Stimulated activated CD4-positive, alpha-beta T cell treated with anti-CD3 and anti-CD28 coated beads, TNF-alpha, amount 100 ng/mL, for 48 hours (primary cell): ENCODE measurements at places on chromosomes 4 and X.
A peak's percentile ranks its signal among the peaks of the same experiment; 100 is the strongest.

DNA sequence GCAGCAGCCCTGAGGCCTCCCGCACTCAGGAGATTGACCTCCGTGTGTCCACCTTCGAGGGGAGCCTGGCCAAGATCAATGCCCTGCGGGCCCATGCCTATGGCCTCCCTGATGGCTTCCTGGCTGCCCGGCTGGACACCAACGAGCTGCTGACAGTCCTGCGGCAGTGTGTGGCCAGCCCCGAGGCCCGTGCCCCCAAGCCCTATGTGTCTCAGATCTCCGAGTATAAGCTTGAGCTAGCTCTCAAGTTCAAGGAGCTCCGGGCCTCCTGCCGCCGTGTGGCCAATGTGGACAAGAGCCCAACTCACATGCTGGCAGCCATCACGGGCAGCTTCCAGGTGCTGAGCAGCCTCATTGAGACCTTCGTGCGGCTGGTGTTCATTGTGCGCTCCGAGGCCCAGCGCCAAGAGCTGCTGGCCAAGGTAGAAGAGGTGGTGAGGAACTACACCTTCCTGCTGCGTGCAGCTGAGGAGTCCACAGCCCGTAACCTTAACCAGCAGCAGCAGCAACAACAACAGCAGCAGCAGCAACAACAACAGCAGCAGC lies 25.5 kb upstream of the PRPS1 start:
- no peak for DNase-seq

DNA sequence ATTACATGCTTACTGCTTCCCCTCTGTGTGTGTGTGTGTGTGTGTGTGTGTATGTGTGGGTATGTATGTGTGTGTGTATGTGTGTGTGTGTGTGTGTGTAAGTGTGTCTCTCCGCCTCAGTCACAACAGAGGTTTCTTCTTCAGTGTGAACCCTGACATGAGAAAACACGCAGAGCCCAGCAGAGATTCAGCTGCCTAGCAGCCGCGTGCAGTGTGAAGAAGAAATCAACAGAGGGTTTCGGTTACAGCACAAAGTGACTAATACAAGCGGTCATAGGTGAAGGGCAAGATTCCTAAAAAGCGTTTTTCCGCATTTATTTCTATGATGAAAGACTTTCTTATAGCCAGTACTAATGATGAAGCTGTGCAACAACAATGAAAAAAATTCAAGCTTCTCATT lies 55.3 kb upstream of the ZFP42 start:
- no peak for DNase-seq

GRCh38 chr4:6676722-6677558 lies 16.7 kb upstream of the S100P start:
- no peak for DNase-seq

DNA sequence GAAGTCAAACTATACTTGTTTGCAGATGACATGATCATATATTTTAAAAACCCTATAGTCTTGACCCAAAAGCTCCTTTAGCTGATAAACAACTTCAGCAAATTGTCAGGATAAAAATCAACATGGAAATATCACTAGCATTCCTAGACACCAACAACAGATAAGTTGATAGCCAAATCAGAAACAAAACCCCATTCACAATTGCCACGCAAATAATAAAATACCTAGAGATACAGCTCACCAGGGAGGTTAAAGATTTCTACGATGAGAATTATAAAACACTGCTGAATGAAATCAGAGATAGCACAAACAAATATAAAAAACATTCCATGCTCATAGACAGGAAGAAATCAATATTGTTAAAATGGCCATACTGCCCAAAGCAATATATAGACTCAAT lies 605.0 kb upstream of the GRIA3 start:
- no peak for DNase-seq

DNA sequence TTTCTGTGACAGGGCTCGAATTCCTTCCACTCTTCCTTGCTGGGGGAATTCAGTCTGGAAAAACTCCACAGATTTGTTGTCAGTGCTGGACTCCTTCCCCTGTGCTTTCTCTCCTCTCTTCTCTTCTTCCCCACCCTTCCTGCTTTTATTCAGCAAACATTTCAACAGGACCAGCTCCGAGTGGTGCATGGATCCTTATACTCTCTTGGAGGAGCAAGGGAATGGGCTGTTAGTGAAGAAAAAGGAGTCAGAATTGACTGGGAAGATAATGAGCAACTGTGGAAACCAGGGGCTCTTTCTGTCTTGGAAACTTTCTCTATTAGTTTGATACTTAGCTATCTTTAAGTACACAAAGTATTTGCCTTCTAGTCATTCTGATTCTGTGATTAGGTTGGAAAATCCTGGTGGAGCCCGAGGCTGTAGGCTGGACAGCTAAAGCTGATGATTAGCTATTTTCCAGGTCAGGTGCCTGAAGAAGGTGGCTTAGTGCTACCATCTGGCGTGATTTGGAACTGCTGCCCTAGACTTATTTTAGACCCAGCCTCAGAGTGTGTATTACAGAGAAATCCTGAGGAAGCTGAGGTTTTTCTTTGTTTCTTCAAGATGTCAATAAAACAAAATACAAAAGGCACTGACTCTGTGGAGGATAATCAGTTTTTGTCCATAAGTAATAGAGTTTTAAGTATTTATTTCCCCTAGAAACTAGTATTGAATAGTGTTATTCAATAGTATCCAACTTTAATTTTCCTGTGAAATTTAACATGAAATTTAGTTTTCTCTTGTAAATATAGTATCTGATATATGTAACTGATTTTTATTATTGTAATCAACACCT lies 38.4 kb downstream of the NAP1L5 start:
- peak; percentile 5 for DNase-seq

- no peak for DNase-seq
Measured at GRCh38 chr4:183288955-183289354, 31.1 kb downstream of the CLDN22 start.

- DNase-seq, result no peak
Measured at GRCh38 chr4:66863481-66863880, 681.8 kb downstream of the CENPC start.

DNA sequence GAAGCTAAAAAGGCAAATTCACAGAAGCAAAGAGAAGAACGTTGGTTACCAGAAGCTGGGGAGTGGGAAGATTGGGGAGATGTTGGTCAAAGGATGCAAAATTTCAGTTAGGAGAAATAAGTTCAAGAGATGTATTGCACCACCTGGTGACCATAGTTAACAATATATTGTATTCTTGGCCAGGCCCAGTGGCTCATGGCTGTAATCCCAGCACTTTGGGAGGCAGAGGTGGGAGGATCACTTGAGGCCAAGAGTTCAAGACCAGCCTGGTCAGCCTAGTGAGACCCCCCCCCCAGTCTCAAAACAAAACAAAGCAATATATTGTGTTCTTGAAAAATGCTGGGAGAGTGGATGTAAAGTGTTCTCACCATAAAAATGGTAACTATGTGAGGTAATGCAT lies 67.9 kb downstream of the TAB3 start:
- DNase-seq, result no peak

DNA sequence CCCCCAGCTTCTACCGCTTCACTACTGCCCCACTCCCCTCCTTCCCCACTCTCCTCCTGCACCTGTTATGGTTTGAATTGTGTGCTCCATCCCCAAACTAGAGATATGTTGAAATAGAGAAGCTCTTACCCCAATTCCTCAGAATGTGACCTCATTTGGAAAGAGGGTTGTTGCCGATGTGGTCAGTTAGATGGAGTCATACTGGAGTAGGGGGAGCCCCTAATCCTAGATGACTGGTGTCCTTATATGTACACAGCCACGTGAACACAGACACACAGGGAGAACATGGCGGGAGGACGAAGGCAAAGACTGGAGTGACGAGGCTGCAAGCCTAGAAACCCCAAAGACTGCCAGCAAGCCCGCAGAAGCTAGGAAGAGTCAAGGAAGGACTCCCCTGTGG lies 84.3 kb downstream of the FHDC1 start:
- DNase-seq, result no peak
